ENCODE measurements at places on chromosomes 7 and 10.

- no peak for DNase-seq
Observed at GRCh38 chr10:102650655-102651454, 6.6 kb downstream of the TRIM8 start.

DNA sequence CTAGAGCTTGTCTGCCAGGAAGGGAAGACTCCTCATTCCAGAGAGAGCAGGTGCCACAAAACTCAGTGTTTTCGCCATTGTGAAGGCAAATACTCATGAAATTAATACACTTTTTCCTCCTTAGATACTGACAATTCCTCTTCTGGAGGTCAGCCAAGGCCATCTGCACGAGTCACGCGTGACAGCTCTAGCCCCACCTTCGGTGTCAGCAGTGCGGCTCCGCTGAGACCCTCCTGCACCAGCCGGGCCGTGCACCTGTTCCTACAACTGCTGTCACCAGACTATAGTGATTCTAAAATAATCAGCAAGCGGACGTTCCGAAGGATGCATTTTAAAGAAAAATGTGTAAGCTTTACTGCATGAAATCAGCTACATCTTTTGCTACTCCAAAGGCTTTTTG lies 127.7 kb downstream of the DIP2C start:
- DNase-seq = no peak

- no peak for DNase-seq
Observed at GRCh38 chr10:45353186-45353585, 20.8 kb upstream of the ALOX5 start.

DNA sequence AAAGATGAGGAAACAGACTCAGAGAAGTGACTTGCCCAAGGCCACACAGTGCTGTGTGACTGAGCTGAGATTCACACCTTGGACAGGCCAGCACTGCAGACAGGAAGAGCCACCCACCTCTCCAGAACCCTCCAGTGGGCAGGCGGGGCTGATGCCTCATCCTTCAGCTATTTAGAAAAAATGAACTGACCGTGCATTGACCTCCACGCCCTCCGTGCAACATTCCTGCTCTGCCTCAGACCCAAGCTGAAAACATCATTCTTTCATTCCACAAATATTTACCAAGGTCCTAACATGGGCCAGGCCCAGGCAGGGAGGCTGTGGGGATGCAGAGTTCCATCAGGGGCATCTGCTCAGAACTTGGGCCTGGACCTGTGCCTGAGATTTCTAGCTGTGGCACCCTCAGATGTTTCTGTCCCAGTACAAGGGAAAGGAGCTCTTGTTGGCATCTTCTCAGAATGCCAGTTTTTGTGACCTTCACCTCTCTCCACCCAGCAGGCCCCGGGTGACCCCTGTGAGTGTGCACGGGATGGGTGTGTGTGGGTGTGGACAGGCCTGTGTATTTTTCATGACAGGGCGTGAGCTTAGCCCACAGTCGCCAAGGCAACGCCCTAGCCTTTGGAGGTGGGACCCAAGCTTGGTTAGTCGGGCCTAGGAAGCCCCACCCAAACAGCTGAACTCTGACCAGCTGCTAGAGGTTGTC lies 6.5 kb downstream of the VSIR start:
- DNase-seq = no peak

DNA sequence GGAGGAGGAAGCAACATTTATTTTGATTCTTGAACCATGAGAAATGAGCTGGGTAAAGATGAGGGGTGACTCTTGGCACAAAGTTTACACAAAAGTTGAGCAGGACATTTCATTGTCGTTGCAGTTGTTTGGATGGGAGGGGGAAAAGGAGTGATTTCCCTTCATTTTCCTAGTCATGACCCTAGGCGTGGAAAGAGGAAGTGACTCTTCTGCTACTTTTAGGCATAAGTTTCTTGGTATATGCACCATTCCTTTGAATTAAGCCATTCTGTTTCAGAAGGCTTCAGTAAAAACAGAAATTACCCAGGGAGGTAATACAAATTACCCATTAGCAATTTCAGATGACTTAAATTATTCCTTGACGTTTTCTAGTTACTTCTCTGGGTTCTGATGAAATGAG lies 113.9 kb upstream of the FAM171A1 start:
- DNase-seq = no peak

GRCh38 chr10:22317076-22317370 lies 835 bp downstream of the COMMD3 start:
- no peak for DNase-seq

GRCh38 chr7:30428246-30429155 lies 50.1 kb downstream of the NOD1 start:
- no peak for DNase-seq

DNA sequence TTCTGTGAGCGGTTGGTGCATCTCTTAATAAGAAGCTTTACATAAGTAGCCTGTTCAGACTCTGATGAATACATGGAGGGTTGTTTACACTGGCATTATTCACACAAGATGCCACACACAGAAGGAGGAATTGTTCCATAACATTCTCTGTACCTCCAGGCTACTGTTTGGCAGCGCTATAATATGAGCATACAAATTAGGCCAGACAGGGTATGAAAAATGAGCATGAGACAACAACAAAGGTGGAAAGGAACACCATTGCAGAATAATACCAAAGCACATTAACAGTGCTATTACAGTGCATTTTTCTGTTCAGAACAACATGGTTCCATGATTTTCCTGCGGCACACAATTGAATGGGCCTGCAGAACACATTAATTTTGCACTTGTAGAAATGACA lies 417.2 kb upstream of the C7orf33 start:
- no peak for DNase-seq

- DNase-seq = no peak
Observed at GRCh38 chr7:115410972-115411686, 489.2 kb downstream of the MDFIC start.

- DNase-seq = no peak
Observed at GRCh38 chr7:5229451-5230264, 39.6 kb downstream of the WIPI2 start.

- DNase-seq = no peak
Observed at GRCh38 chr10:12720217-12720981, 281.1 kb downstream of the CCDC3 start.

DNA sequence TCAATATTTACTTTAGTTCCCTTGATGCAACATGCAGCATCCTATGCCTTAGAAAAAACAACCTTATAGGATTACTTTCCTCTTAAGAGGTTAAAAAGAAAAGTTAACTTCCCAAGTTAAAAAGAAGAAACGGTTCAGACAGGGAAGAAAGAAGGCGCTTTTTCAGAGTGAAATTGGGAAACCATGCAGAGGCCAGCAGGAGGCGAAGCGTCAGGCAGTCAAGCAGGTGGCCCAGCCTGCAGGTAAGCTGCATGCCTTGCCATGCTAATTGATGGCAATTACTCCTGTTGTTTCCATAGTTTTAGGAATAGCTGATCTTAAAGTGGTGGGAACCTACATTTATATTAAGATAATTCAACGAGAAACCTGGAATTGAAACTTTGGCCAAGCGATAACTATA lies 302.6 kb upstream of the SP4 start:
- DNase-seq = no peak

DNA sequence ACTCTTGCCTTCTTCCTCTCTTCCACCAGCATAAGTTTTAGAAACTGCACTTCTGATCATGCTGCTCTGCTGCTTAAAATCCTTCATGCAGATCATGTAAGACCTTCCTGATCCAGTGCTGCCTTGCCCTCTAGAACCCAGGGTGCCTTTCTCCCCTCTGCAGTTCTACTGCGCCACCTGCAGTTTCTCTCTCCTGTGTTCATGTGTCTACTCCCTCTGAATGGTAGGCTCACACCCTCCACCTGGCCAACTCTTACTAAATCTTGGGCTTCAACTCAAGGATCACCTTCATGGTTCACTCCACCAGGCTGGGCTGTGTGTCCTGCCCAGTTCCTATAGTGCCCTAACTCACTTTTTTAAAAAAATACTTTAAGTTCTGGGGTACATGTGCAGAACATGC lies 174.6 kb upstream of the ITGB1 start:
- no peak for DNase-seq

DNA sequence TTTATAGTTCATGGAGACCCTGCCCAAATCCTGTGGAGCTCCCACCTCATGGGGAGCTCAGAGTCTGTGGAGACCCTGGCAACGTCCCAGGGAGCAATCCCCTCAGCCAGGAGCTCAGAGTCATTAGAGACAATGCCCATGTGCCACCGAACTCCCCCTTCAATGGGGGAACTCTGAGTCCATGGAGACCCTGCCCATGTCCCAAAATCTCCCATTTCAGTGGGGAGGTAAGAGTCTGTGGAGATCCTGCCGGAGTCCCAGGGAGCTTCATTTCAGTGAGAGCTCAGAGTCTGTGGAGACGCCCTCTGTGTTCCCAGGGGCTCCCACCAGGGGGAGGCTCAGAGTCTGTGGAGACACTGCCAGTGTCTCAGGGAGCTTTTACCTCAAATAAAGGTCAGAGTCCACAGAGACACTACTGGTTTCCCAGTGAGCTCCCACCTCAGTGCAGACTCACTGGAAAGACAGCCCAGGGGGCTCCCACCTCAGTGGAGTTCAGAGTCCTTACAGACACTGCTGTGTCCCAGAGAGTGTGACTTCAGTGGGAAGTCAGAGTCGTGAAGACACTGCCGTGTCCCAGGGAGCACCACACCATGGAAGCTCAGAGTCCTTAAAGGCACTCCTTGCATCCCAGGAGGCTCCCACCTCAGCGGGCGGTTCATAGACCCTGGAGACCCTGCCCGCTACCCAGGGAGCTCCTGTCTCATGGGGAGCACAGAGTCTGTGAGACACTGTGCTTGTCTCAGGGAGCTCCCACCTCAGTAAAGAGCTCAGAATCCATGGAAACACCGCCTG lies 5.0 kb downstream of the MYO1G start:
- DNase-seq = no peak

DNA sequence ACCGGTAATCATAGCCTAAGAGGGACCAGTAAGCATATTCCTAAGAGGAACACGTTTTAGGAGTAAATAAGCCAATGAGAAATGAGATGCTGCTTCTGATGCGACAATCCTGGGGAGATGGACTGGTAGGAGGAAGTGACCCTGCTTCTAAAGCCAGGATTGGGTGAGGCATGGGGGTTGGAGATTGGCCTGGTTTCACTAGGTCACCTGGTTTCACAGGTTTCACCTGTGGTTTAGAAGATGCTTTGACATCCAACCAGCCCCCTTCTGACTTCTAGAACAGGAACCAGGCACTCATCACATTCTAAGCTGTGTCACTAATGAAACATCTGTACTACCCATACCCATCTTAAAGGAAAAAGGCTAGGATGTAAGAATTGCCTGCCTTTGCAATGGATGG lies 53.0 kb upstream of the BAMBI start:
- DNase-seq = no peak

- no peak for DNase-seq
Observed at GRCh38 chr7:47693216-47693615, 111.3 kb upstream of the TNS3 start.

DNA sequence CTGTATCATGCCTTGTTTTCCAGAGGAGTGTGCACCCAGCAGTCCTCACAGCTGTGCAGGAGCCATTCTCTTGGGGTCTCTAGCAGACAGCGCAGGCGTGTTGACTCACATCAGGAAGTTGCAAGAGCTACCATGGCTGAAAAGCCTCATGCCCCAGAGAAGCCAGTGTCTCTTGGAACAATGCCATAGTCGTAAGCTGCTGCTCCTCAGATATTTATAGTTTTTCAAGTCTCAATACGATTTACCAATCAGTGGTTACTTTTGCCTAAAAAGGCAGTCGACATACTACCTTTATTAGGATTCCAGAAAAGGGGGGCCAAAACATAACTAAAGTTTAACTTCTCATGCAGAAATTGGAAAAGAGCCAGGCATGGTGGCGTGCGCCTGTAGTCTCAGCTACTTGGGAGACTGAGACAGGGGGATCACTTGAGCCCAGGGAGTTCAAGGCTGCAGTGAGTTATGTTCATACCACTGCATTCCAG lies 407.7 kb downstream of the PARD3 start:
- no peak for DNase-seq

- DNase-seq = no peak
Observed at GRCh38 chr10:90417029-90417428, 440.8 kb downstream of the HTR7 start.

GRCh38 chr10:46546591-46547540 lies 9.6 kb downstream of the GPRIN2 start:
- DNase-seq = no peak

- DNase-seq = no peak
Observed at GRCh38 chr7:95688931-95689495, 83.3 kb upstream of the DYNC1I1 start.

- DNase-seq = no peak
Observed at GRCh38 chr10:7984896-7985295, 69.6 kb upstream of the GATA3 start.

GRCh38 chr10:75239096-75239790 lies 3.5 kb upstream of the COMTD1 start:
- DNase-seq = no peak

DNA sequence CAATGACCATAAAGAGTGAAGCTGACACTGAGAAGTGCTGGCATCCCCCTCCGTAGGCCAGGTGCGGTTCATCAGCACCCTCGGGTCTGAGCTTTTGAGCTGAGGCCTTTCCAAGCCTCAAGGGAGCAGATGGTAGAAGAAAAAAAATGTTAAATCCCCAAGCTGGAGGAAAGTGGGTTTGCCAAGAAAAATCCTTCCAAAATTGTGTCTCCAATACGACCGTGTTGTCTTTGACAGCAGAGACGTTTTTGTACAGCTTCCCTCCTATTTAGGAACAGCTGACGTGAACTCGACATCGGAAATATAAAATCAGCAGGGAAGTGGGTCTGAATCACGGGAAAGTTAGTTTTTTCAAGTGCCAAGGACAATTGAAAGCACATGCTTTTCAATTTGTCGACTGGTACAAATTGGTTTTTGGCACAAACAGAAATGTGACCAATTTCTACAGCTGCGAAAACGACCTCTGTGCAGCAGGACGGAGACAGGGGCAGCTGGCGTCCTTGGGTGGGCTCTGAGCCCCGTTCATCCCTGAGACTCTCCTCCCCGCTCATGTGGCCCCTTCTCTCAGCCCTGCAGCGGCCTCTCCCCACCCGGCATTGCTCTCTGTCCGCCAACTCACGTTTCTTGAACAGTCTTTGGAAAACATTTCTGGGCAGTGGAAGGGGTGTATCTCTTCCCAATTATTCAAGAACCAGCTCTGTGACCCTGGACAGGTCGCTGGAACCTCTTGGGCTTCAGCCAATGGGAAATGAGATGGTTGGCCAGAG lies 89.9 kb downstream of the PAXIP1 start:
- no peak for DNase-seq

DNA sequence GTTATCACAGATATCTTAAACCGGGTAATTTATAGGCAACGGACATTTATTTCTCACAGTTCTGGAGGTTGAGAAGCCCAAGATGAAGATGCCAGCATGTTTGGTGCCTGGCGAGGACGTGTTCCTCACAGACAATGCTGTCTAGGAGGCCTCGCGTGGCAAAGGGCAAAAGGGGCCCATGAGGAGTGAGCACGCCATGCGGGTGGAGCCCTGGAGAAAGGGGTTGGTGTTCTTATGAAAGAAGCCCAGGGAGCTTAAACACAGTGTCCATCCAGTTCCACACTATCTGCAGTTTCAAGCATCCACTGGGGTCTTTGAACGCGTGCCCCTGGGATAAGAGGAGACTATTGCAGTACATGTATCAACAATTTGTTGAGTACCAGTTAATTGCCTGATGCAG lies 51.4 kb downstream of the CXCL12 start:
- no peak for DNase-seq

GRCh38 chr10:72319416-72320254 lies 35.1 kb downstream of the DNAJB12 start:
- DNase-seq = peak; percentile 59
